ENCODE measurements at places on chromosomes 2 and 18.
A peak's percentile ranks its signal among the peaks of the same experiment; 100 is the strongest.

- peak; percentile 40 for DNase-seq
These were observed 1.7 kb upstream of the PRKD3 start for GRCh38 chr2:37326285-37326684.

GRCh38 chr2:23492337-23492675 lies 107.3 kb downstream of the KLHL29 start:
- DNase-seq, result no peak

DNA sequence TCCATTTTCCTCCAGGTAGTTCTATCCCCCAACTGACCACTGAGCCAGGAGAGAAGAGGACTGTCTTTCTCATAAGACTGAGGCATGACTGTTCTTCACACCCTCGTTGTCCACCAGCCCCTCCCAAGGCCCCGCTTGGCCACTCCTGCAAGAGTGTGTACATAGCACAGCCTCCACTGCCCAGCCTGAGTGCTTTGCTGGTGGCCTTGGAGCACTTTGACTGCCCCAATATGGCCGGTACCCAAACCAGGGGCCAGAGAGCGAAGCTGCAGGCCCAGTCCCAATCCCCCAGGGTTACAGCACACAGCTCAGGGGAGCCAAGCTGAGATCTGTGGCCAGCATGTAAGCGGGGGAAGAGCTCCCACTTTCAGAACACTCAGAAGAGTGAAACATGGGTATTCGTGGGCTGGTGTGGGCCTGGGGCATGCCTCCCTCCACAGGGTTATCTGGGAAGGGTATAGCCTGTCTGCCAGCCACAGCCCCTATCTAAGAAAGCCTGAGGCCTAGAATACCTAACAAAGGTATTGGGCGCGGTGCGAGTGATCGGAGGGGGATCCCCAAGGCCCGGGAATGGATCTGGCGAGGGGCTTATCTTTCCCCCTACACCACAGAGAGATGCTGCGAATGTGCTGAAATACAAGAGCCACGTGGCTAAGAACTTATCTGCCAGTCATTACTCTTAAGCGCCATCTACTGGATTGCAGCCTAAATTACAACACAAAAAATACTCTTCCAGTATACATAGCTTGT lies 163.8 kb downstream of the WDPCP start:
- peak; percentile 68 for DNase-seq

DNA sequence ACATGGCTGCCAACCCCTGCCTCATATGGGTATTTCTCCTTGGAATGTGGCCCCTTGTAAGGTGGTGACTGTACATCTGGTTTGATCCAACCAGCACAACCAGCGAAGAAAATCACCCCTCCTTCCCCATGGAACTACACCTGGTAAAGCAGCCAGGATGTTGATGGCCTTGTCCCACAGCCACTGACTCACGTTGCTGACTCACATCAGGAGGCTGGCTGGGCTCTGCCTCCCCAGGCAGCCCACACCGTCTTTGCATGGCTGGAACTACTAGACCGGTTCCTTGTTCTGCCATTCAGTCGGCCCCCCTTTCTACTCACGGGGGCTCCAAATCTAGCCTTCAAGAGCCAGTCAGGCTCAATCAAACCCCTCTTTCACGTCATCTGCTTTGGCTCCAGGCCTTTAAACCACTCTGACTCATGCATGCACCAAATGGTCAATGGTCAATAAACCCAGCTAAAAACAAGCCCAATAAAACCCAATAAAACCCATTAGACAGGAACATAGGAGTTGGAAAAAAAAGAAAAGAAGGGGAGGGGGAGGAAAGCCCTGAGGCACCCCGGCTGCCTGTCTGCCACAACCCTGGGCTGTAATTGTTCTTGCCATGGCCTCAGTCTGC lies 114.8 kb downstream of the PLB1 start:
- DNase-seq, result no peak

DNA sequence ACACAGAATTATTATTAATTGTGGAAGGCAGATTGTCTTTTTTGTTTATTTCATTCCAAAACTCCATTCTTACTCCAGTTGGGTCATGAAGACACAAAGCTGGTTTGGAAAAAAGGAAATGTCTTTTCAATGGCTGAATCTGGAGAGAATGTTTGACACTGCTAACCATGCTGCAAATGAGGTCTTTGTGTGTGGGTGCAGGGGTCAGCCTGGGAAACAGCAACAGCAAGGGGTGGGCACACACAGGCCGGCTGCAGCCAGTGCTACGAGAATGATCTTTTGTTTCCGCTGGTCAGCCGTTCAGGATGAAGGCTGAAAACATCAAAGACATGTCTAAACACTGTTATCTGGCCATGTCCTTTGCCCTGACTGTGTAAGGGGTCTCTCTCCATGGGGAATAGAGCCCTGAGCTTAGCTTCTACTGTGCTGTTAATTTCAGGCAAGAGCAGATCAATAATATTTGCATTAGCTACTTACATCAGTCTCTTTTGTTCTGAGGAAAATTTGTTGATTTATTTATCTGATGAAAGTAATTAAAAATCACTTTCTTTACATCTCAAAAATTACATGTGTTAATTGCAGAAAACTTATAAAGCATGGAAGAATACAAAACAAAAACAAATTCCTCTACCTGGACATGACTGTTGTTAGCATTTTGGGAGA lies 33.3 kb upstream of the E2F6 start:
- no peak for DNase-seq

DNA sequence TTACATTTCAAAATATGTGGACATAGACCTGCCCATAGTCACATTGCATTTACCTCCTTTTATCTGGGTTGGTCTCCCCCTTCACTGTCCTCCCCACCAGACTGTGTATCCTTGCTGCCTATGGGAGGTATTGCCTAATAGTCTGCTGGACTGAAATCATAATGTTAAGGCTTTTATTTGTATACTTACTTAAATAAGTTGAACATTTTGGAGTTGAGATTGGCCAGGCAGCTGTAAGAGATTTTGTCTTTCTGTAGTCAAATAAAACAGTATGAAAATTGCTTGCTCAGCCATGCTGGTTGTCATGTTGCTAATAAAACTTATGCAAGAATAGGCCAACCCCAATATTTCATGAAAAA lies 280.9 kb downstream of the PTPRM start:
- no peak for DNase-seq

GRCh38 chr2:241018051-241018891 lies 19.9 kb downstream of the SNED1 start:
- DNase-seq, result no peak

DNA sequence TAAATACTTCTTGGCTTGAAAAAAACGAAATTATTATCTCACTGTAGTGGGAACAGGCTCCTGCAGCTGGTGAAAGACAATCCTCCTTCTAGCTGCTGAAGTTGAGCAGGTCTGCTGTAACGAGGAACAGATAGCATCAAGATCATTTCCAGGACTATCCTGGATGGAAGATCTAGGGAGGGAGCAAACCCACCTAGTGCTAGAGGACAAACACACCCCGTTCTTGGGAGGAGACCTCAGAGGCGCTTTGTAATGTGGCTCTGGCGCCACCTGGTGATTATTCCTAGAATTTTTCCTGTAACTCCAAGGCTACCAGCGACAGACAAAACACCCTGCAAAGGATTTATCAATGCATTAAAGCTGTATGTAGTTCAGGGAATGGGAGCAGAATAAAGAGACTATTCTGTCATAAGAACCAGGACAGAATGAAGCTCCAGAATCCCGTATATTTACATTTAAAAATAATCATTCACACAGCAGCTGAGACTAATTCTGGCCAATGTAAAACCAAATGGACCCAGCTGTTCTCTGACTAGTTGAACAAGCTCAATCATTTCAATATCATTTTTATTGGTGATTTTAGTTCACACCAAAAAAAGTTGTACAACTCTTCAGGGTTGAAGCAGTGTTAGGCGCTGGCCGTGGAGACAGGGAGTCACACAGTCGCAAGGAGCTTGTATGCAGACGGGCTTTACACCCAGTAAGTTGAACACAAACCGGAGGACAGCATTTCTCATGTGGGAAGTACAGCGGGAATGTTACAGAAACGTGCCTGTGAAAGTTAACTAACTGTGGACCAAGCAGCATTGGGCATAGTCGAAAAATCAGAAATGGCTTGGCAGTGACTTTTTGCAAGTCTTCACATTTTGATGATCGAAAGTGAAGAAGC lies 290.3 kb downstream of the TRIB2 start:
- DNase-seq, result peak; percentile 85

DNA sequence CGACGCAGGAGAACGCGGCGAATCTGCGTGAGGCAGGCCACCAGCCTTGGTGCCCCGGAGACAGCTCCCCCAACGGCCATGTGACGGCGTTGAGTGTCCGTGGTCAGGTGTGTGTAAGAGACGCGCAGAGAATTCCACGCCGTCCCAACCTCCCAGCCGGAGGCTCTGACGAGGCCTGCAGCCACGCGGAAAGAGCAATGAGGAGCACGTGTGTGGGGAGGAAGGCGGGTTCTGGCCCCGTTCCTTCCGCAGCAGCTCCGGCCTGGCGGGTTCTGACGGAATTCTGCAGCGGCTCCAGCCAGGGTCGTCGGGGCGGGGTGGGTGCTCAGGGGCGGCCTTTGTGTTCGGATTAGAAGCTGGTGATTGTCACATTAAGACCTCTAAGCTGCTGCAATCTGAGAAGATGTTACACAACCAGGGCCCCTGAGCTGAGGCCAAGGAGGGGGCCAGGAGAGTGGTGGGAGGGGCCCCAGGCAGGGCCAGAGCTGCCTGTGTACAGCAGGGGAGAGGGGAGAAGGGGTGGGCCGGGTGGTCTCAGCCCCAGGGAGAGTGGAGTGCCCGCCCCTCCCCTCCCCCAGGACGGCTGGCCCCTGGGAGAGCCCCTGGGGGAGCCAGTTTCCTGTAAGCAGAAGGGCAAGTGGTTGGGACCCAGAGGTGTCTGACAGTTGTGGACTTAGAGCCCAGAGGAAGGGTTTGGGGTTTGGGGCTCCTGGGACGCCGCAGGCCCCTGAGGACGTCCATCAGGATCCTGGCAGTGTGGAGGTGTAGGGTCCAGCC lies 5.1 kb upstream of the GAL3ST2 start:
- no peak for DNase-seq

DNA sequence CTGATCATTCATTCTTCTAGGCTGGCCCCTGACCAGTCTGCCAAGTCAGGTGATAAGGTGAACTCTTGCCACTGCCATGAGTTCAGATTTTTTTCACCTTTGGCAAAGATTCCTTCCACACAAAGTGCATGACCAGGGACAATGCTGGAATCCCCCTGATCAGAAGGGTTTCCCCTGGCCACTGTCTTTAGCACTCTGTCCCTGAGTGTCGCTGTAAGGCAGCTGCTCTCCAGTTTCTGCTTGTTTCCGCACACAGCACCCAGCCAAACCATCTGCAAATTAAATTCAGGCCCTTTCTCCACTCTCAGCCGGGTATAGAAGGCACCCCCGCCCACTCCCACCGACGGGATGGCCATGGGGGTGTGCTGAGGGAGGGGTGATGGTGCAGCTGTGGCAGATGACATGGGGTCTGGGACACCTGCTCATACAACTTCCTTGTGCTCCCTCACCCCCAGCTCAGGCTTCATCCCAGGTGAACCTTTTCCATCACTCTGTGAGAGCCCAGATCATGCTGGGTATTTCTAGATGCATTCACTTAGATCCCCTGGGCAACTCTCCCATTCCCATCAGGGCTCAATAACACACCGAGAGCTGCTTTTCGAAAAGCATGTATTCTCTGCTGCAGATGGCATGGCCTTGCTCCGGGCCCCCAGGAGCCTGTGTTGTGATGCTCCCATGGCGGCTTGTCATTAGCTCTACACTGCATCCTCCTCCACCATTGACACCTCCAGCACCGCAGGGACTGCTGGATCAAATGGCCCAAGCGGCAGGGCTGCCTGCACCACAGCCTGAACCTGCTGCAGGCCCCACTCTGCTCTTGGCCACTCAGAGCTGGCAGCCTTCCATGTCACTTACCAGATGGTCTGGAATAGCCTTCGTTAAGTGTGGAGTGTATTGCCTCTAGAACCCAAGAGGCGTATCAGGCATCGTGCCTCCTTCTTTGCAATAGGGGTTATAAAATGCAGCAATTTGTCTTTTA lies 52.3 kb upstream of the ROCK2 start:
- DNase-seq, result no peak

DNA sequence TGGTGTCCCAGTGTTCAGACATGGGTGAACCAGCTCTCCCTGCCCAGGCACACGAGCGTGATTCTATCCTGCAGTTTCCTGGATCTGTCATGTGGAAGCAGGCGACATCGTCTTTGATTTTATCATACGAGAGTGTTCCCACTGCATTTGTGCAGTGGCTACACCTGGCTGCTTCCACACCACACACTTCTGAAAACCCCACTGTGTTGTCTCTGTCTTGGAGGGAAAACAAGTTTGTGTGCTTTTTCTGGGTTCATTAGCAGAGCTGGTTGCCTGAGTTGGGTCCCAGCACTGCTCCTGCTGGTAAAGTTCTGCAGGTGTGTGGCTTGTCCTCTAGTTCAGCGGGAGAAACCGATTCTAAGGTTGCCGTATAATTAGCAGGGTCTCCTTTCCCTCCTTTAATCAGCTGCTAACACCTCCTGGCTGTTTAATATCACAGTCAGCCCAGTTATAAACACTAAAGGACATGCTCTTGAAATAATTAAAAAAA lies 58.5 kb upstream of the TWIST2 start:
- DNase-seq, result no peak

- DNase-seq, result no peak
These were observed 15.6 kb downstream of the HRH4 start for GRCh38 chr18:24475926-24476589.
